ENCODE measurements at places on chromosomes 1 and 21.

- DNase-seq, result peak; percentile 11
Measured at GRCh38 chr1:25245809-25246599, 1.2 kb downstream of the RSRP1 start.

- DNase-seq, result no peak
Measured at GRCh38 chr21:20106368-20106767, 891.8 kb upstream of the NCAM2 start.

DNA sequence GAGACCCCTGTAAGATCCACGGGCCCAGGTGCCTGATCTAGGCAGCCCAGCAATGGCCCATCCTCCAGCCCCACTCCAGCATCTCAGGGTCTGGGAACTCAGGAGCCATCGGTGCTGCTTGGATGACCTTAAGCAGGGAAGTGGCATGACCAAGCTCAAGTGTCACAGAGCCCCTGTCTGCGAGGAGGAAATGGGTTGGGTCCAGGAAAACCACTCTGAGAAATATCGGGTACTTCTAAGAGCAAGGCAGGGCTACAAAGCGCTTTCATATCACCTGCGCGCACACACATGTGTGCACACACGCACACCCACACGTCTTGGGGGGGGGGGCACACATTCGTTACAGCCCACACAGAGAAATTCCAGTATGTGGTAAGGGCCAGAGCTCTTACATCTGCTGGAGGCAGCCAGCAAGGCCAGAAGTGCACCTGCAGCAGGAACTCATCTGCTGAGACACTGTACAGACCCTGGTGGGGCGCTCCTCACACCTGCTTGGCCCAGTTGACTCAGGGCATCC lies 32.6 kb upstream of the SPOCD1 start:
- no peak for DNase-seq

GRCh38 chr1:186325239-186325638 lies 49.8 kb downstream of the TPR start:
- no peak for DNase-seq

- no peak for DNase-seq
Measured at GRCh38 chr1:116785006-116785405, 30.8 kb downstream of the CD2 start.

GRCh38 chr1:157034137-157034800 lies 11.3 kb downstream of the ARHGEF11 start:
- DNase-seq, result no peak

DNA sequence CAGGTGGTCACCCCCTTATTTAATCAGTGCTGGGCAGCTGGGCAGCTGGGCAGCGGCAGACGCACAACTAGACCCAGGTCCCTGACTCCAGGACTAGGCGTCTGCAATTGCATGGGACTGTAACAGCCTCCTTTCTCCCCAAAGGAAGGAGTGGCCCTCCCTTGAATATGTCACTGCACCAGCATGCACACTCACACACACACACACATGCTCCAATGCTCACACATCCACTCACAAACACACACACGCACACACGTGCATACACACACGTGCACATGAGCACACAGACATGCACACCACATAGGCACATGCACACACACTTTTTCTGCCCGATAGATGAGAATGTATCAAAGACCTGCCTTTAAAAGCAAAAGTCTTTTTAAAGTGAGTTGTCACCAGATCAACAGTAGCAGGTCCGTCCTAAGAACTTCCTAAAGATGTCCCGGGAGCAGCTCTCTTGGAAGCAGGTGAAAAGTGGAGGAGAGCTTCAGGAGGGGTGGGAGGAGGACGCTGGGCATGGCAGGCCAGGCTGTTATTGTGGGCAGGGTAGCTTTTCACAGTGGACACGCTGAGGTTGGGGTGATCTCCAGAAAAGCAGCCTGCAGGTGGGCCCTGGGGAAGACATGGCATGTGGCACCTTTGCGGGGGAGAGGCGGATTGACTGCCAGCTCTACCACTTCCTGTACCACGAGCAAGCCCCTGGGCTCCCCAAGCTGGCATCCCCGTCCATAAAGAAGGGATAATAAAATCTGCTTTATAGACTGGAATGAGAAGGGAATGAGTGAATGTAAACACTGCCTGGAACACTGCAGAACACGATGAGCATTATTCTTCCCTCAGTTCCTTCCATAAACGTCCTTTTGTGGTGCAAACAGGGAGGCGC lies 1.7 kb downstream of the PDE9A start:
- no peak for DNase-seq

DNA sequence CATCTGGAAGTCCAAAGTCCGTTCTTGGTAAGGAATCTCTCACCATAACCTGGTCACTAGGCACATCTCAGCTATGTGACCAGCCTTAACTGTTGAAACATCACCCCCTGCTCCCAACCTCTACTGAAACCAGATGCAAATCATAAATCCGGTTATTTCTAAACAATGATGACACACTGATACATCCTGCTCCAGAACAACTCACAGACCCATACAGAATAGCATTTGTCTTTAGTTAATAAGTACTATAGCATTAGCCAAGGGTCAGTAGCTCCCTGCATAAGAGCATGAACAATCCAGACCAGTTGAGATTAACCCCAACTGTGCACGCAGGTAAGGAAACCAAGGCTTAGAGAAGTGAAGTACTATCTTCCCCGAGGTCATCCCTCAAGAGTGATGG lies 38.0 kb upstream of the KCTD3 start:
- DNase-seq, result no peak

DNA sequence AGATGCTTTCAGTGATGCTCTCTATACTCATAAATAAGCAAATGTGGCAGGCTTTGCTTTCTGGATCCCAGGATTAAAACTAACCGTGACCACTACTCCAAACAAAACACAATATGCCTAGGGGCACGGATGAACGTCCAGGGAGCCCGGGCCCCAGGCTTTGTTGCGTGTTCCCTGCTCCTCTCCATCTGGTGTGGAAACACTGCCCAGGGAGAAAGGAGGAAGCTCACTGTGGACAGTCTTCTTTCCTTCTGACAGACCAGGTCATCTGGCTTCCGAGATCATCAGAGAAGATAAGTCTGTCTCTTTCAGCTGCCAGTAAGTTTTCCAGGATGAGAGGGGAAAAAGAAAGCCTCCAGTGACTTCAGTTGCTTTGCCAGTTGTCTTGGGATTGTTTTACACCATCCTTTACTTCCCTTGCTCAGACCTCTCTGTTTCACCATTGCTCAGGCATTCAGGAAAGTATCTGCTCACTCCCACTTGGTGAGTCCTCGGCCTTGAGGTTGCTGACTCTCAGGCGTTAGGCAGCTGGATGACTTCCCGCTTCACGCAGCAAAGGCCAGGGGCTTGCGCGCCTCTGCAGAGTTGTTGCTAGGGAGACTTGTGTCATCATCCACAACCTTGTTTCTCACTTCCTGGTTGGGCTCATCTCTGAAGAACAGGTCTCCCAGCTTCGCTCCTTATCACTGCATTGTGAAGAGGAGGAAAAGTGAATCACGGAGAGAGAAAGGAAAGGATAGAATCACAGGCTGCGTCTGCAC lies 20.6 kb upstream of the PGD start:
- DNase-seq, result peak; percentile 82

DNA sequence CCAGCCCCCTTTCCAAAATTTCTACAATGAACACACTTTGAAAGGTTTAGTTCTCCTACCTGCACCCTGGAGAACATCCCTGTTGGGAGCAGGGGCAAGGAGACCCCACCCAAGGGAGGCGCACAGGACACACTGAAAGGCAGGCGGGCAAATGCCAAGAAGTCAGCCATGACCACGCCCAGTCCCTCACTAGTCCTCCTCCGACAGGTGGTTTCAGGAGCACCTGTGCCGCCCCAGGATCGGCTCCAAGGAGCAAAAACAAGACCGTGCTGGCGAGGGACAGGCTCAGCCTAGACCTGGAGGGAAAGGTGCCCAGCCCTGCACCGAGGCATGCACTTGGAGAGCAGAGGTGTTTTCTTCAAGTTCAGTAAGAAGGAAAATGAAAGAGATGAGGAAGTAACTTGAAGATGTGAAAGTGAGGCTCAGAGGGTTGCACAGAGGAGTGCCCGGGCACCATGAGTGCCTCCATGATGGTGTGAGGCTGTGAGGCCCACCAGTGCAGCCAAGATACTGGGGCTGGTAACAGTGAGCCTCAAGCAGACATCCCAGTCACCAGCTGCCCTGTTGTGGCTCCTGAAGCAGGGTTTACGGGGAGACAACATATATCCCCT lies 19.6 kb upstream of the NADK start:
- DNase-seq, result no peak

DNA sequence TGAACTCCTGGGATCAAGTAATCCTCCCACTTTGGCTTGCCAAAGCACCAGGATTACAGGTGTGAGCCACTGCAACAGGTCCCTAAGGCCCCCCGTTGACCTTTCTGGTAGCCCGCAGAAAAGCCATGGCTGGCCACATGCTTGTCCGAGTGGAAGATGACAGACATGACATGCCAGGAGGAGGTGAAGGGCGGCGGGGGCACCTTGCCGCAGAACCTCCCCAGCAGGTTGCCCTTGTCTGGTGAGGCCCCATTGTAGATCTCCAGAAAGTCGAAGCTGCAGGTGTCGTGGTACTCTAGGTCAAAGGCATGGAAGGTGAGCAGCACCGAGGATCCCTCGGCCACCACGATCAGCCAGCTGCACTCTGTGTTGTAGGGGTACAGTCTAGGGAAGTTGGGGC lies 8.4 kb downstream of the CDCP2 start:
- DNase-seq, result no peak

DNA sequence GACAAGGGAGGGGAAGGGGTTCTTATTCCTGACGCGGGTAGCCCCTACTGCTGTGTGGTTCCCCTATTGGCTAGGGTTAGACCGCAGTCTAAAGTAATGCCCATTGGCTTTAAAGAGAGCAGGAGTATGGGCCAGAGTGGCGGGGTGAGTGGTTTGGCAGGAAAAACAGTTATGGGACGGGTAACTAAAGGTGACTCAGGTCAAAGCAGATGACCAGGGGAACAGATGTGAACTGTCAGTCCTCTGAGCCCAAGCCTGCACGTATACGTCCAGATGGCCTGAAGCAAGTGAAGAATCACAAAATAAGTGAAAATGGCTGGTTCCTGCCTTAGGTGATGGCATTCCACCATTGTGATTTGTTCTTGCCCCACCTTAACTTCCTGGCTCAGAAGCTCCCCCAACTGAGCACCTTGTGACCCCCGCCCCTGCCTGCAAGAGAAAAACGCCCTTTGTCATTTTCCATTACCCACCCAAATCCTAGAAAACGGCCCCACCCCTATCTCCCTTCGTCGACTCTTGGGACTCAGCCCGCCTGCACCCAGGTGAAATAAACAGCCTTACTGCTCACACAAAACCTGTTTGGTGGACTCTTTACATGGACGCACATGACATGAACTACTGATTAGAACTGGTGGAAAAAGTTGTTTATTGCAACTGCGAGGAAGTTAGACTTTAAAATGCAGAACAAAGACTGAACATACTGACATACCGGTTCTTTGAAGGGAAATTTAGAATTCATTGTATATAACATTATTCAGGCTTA lies 758 bp upstream of the ATAD3B start:
- DNase-seq, result no peak

DNA sequence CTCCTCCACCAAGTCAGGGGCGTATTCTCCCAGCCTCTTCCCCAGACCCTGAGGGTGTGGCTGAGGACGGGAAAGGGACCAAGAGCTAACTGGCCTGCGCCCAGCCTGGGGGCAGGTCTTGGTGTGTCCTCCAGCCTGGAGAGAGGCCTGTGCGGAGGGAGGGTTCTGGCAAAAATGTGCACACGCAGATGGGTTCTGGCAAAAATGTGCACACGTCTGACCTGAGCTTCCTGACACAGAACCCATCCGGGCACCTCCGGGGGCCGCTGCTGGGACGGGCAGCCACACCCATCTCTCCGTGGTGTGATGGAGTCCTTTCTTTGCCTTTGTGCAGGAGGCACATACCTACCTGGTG lies 23.1 kb upstream of the PKP1 start:
- DNase-seq, result no peak

DNA sequence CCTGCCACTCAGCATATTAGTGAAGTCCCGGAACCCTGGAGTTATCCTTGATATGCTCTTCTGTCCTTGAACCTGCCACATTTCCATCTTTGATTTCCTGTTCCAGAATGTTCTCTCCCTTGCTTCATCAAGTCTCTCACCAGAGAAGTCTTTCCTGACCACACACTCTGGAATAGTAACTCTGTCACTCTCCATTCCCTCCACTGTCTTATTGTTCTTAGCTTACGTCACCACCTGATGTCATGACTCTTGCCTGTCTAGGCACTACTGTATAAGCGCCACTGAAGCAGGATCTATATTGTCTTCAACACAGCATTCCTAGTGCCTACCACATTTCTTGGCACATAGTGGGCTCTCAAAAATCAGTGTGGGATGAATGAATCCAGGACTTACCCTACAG lies 65.4 kb upstream of the SMYD2 start:
- DNase-seq, result no peak

DNA sequence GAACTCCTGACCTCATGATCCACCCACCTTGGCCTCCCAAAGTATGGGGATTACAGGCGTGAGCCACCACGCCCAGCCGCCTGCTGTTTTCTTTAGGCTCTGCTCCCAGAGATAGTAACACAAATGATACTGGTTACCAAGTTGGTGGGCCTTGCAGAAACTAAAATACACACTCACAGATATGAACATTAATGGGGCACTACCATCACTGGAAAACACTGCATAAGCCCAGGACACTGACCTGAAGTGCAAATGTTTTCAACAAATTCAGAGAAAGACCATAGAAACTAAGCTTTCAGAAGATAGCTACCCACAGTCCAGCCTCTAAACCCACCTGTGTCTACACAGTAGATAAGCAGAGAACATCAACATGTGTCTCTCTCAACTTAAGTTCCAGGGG lies 180.5 kb downstream of the FCRL5 start:
- no peak for DNase-seq

DNA sequence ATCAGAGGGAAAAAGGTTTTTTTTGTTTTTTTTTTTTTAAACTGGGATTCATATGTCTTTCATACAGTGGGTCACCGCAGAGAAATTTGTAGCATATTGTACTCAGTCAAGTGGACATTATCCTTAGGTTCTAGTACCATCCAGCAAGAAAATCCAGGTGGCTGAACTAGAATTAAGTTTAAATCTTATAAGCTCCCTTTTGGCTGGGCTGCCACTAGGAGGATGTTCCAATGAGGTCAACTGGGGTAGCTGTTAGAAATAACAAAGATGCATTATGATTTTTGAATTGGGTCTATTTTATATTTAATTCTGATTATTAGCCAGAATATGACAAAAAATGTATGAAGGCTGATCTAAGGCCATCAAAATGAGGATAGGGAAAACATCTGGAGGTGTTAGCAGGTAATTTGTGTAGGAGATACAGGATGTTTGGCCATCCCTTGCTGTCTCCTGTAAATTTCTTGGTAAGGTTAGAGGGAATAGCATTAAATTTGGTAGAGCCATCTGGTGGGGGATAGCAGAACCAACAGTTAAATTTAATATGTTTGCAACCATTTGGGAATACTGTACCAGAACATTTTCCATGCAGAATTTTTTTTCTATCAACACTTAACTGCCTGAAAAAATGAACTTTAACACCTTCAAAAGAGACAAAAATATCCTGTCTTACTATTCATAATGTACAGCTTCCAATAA lies 568.5 kb upstream of the B3GALT2 start:
- DNase-seq, result no peak

- no peak for DNase-seq
Measured at GRCh38 chr1:166272155-166272554, 105.4 kb upstream of the FAM78B start.

GRCh38 chr21:34018185-34018584 lies 55.2 kb upstream of the MRPS6 start:
- DNase-seq, result no peak

Measured in CD14-positive monocyte (primary cell).